ENCODE measurements at places on chromosomes 7 and 10. TPM values are rescaled to one million over a fixed set of nuclear protein-coding genes. Genes with fewer than 3 reads are reported as not detected.

DNA sequence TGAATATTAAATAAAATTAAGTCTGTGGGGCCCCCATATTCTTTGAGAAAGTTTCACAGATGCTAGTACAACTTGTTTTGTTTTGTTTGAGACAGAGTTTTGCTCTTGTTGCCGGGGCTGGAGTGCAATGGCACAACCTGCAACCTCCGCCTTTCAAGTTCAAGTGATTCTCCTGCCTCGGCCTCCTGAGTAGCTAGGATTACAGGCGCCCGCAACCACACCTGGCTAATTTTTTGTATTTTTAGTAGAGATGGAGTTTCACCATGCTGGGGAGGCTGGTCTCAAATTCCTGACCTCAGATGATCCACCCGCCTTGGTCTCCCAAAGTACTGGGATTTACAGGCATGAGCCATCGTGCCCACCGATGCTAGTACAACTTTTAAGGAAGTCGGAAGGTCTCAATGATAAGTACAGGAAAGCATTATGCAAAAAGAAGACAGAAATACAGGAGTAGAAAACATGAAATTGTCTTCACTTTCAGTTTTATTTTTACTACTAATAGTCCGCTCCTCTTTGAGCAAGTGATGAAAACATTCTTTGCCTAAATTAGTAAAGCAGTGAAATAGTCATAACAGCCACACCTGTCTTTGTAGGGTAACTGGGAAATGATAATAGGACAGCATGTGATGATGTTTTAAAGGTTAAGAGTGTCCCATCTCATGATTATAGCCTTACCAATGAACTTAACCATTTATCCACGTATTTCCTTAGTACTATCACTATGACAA lies 147.5 kb downstream of the SEMA3D start:
- ATAC-seq: no peak

GRCh38 chr10:86536294-86536861 lies 14.8 kb upstream of the WAPL start:
- no peak for ATAC-seq

DNA sequence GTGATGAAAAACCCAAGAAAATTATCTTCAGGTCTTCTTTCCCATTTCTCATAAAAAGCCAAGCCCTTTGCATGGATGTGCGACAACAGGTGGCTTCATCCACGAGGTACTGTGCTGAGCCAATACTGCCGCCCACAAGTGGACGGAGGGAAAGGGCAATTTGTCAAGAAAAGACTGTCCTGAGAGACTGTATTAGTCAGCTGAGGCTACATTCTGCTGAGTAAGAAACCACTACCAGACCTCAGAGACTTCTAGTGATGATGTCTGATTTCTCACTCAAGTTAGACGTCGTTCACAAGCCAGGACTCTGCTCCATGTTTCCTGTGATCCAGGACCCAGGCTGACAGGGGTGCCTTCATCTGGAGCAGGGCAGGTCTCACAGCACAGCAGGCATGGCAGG lies 171.5 kb upstream of the CDCA7L start:
- ATAC-seq: no peak

DNA sequence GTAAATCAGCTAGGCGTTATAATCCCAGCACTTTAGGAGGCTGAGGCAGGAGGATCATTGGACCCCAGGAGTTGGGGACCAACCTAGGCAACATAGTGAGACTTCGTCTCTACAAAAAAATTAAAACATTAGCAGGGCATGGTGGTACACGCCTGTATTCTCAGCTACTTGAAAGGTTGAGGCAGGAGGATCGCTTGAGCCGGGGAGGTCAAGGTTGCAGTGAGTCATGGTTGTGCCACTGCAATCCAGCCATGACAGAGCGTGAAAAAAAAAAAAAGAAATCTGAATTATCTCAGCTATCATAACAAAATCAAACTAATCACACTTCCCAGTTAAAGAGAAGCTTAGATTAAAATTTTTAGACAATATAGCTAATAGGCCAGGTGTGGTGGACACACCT lies 35.3 kb downstream of the ATAD1 start:
- no peak for ATAC-seq

DNA sequence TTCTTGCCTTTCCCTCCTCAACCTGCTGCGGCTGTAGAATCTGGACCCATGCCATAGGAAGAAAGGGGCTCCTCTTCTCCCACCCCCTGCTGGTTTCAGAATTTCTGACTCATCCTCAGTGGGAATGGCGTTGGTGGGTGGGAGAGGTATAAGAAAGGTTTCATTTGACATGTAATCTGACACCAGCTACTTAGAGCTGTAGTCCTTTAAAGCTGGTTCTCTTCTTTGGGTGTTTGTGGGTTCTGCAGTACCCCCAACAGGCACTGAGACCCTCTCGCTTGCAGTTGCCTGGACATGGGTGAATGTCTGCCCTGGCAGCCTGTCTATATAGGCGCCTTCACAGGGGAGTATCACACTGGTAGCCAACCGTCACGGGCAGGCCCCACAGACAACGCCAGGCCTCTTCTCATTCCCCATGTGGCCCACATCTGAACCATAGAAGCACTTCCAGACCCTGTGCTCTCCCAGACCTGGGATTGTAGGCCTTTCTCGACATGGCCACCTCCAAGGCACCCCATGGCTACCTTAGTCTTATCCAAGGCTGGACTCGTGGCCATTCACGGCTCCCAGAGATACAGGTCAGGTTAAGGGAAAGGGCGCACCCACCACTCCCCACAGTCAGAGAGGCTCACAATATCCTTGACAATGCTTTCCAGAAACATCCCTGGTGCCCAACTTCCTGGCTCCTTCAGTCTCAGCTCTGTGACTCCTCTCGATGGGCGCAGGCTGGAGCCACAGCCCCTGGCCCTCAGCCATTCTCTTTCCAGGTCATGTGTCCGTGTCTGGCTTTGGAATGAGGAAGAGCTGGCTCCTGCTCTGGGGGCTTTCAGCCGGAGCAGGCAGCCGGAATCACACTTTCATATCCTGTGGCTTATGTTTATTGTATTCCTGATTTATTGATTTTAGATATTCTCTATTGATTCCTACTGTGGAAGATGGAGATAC lies 17.5 kb downstream of the ZNF862 start:
- no peak for ATAC-seq

DNA sequence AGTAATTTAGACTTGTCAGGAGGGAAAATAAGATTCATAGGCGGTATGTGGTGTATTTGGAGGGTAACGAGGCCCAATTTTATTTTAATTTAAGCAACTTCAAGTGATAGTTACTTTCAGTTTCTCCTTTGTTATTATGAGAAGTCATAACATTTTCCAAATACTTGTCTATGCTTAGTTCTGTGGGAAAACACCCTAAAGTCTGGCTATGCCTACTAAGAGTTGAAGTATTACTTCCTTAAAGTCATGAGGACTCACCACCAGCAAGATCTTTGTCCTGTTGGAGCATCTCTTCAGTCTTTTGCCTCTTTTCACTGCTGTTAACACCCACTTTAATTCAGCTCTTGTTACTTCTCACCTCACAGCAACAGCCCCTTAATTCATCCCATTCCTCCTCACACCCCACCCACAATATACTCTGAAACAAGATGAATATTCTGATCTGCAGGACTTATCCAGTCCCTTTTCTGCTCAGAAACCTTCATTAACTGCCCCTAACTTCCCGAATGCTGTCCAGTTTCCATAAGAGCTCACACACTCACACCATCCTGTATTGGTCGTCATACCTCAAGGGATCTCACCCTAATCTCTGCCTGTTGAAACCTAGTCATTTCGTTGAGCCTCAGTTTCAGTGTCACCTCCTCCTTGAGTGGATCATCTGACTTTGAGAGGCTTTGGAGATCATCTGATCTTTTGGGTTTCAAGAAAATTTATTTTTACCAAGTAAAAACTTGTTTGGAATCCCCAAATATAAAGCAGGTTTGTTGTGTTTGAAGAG lies 61.3 kb downstream of the DNAH11 start:
- no peak for ATAC-seq

ABCB1 gene
- 5.9 TPM for total RNA-seq

EIF5AL1 gene
- 0.27 TPM for total RNA-seq

LRRTM3 gene
- total RNA-seq: 0.16 TPM

PMPCB gene
- 63.8 TPM for total RNA-seq
